GM03348 (cell line): ENCODE measurements at places on chromosomes 16 and 17.
A peak's percentile ranks its signal among the peaks of the same experiment; 100 is the strongest.

DNA sequence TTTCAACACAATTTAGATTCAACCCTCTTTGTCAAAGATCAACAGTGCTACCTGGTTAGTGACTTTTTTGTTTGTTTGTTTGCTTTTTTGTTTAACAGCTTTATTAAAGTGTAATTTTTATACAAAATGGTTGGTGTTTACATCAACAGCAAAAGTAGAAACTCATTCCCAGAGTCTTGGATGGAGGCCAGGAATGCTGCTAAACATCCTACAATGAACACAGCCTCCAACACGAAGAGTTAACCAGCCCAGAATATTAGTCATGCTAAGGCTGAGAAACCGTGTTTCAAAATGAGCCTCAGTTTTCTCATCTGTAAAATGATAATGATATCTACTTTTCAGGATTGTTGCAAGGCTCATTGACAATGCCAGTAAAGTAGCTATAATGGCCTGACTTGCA lies 211.0 kb upstream of the MAF start:
- no peak for DNase-seq

DNA sequence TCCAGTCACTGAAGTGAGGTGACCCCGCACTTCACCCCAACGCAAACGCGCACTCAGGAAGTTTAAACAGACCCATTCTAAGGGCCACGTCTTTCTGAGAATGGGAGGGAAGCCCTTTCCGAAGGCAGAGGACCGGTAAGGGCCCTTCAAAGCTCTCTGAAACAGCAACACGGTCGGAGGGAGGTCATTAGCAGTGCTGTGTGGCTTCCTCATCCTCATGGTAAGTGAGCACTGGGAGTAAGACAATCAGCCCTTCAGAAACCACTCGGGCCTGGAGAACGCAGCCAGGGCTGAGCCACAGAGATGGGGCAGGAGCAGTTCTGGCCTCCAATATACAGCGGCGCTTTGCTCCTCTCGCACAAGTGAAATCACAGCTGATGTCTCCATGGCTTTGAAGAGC lies 23.7 kb downstream of the SRL start:
- no peak for DNase-seq

- no peak for DNase-seq
Measured at GRCh38 chr17:29707212-29707571, 84.5 kb upstream of the CORO6 start.

DNA sequence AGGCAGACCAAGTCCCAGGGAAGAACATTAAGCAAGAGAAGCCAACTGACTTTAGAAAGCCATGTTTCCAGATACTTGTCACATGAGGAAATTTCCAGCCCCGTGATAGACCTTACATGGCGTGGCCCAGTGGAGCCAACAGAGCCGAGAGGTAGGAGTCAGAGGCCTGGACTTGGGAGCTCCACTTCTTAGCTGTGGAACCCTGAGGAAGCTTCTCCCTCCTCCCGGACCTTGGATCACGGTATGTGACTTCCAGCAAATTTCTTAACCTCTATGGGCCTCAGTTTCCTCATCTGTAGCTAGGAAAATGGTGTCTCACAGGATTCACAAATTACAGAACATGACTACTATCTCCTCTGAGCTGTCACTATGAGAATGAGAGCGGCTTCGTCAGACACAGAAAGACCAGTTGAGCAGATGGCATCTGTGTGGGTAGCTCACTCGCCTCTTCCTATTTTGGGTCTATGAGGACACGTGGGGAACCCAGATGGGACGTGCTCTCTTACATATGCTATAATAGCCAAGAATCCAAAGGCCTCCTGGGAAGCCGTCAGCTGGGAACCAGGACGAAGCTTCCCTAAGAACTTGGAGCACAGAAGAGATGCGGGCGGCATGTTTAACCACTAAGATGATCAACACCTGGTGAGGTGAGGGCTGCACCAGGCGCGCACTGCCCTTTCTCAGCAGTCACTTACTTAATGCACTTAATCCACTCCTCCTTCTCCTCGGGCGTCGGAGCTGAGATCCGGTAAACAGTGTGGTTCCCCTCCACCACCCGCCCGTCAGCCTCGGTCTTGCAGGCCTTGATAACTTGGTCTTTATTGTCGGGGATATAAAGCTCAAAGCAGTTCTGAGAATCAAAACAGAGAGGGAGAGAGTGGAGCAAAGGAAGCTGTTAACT lies 102.3 kb downstream of the CYTH1 start:
- no peak for DNase-seq

GRCh38 chr17:42709561-42709960 lies 27.2 kb downstream of the CNTNAP1 start:
- DNase-seq = no peak

DNA sequence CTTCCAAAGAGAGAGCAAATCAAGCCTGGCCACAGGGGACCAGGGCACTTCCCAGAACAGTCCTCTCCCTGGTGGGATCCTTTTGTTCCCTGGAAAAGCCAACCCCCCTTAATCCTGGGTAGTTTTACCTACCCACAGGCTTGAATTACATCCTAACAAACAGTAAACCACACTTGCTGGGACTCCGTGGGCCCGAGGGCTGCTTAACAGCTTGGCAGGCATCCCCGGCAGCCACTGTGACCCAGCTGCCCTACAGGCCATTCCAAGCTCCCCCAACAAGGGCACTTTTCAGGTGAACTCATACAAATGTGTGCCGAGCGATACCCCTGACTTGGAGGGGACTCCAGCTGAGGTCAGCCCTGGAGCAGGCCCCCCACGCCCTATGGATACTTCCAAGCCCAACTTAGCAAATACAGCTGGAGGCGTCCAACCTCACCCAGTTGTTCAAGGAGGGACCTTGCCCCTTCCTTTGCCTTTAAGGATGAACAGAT lies 26.4 kb downstream of the ADCY9 start:
- DNase-seq = no peak

DNA sequence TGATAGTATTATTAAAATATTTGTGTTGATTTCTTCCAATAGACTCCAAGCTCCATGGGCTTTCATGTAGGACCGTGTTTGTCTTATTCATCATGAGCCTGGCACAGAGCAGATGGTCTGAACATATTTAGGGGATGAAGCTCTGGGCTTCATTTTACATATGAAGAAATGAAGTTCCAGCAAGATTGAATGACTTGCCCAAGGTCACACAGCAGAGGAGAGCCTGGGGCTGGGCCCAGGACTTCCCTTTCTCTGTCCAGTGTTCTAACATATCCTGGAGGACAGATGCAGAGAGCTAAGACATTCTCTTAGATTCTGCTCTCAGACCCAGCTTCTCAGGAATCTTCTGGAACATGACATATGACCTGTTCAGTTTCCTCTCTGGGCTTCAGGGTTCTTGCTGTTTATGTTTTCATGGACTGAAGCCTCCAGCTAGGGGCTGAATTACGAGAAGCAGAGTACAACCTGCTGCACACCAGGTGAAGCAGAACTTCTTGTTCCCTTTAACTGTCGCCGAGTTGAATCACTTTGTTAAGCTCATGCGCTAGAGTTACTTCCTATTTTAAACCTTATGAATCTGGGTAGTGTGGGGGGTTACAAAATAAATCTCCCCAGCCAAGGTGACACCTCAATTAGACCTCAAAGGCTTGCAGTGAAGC lies 53.6 kb downstream of the GPRC5B start:
- DNase-seq = no peak

GRCh38 chr16:76441391-76441790 lies 164.2 kb downstream of the CNTNAP4 start:
- DNase-seq = no peak

GRCh38 chr17:27087935-27088766 lies 205.8 kb upstream of the WSB1 start:
- no peak for DNase-seq

DNA sequence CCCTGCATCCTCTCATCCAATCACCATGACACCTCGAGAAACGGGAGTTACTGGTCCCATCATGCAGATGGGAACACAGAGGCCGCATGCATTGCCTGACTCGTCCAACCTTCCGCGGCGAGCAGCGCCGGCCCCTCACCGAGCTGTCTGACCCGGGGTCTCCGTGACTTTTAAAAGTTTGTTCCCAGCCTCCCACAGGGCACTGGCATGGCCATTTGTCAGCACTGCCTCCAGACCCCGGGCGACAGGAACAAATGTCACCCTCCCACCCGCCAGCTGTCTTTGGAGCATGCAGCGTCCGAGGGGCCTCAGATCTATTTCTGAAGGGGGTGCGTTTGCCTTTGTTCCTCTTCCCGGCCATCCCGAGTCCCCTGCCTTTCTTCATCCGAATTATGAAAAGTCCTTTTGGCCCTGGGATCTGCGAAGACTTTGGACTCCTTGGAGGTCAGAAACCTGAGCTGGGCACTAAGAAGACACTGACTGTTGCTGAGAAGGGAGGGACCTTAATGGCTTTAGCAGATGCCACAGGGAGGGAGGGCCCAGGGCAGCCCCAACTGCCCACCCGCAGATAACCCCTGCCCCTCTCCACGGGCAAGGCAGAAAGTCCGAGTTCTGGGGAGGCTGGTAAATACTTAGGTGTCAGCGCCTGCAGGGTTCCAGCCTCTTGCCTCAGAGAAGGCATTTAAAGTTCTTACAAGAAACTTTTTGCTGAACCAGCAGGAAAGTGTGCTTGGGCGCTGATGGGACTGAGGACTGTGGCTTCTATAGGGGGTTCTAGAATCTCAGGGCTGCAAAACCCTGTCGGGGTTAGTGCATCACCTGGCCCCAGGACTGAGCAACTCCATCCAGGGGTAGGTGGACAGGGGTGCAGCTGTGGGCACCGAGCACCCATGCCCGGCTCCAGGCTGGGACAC lies 348.1 kb downstream of the FOXL1 start:
- no peak for DNase-seq

DNA sequence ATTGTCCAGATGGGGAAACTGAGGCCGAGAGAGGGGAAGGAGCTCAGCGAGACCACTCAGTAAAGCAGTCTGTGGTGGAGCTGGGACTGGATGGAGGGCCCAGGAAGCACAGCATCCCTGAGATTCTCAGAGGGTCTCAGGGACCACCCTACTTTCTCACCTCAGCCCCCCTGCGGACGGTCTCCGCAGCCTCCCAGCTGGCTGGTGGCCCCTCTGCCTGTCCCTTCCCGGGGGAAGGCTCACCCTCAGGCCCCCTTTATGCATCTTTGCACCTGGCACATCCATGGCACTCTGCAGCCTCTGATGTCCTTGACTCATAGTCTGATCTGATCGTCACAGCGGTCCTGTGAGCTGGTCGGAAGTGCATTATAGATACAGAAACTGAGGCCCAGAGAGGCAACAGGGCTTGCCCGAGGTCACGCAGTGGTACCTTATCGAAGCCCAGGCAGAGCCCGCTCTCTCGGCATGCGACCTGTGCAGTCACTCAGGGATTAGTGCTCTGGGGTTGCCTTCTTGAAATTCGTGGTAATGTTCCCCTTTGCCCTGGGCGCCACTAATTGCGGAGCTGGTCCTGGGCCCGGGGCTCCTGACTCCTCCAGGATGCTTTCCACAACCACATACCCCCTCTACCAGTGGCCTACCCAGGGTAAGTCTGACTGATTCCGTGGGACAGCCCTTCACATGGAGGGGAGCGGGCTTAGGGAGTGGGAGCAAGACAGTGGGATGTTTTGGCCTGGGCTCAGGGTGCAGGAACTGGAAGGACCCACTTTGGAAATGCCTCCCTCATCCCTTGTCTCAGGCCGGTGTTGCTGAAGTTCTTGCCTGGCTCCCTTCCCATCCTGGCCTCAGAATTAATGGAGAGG lies 24.4 kb downstream of the RAB11FIP4 start:
- DNase-seq = no peak

GRCh38 chr17:45783593-45784292 lies 377 bp upstream of the CRHR1 start:
- peak; percentile 29 for DNase-seq

DNA sequence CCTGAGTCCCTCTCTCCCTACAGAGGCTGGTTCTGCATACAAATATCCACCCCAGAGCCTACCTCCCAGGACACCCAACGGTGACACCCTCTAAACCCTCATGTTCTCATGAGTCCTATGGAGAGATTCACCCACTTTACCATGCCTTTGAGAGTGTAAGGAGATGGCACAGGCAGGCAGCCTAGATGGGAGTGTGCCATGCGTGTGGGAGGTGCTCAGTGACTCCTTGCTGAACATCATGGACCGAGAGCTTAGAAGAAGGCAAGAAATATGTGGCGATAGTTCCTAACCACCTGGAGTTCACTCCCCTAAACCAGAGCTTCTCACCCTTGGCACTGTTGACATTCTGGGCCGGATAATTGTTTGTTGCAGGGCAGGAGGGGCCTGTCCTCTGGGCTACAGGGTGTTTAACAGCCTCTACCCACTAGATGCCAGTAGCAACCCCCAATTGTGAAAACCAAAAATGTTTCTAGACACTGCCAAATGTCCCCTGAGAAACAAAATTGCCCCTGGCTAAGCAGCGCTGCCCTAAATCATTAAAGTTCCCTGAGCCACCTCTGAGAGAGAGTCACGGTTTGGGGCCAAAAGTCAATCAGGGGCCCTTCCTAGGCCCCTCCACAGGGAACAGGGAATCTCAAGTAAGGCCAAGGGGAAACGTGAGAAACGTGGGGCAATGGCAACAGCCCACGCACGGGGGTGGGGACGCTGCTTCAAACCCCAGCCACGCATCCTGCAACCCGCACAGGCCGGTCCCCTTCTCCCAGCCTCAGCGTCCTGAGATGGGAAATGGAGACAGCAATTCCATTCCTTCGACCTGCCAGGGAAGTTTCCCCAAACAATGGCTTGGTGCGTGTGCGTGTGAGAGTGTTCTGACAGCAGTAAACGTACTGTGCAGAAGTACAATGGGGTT lies 66.8 kb downstream of the C16orf78 start:
- no peak for DNase-seq

DNA sequence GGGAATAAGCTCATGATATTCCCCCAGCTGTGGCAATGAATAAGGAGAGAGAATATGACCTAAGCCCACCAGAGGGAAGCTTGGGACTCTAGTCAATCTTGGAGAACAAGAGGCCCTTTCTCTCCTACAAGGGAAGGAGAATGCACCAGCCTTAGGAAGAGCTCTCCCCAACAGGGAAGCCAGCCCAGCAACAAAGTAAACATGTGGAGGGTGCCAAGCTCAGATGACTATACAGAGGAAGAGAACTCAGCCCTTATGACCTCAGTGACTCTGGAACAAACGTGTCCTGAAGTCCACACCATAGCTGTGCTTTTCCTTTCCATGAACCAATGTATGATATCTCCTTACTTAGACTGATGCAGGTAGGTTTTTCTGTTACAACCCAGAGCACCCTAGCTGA lies 219.7 kb downstream of the GSG1L start:
- DNase-seq = no peak

GRCh38 chr17:65900216-65900615 lies 291.7 kb downstream of the CEP112 start:
- DNase-seq = no peak

DNA sequence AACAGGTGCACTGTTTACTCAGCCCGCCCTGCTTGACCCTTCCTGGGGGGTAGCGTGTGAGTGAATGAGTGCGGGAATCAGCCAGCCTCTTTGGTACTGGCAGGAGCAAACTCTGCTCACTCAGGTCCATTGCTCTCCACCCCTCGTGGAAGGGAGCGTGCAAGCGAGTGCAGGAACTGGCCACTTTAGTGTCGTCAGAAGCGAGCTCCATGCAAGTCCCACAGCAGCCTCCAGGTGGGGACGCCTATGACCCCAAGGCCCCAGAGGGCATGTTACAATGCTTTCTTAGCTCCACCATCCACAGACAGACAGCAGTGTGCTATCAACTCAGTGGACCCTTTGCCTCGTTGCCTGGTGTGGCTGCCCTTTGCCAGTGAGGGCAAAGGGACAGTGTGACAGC lies 1025.1 kb upstream of the CDH8 start:
- DNase-seq = no peak

- DNase-seq = no peak
Measured at GRCh38 chr16:56408379-56409098, 16.8 kb downstream of the AMFR start.
